ENCODE measurements at places on chromosomes 4 and X.

- DNase-seq: no peak
Observed at GRCh38 chr4:7333801-7334421, 100.8 kb downstream of the PSAPL1 start.

DNA sequence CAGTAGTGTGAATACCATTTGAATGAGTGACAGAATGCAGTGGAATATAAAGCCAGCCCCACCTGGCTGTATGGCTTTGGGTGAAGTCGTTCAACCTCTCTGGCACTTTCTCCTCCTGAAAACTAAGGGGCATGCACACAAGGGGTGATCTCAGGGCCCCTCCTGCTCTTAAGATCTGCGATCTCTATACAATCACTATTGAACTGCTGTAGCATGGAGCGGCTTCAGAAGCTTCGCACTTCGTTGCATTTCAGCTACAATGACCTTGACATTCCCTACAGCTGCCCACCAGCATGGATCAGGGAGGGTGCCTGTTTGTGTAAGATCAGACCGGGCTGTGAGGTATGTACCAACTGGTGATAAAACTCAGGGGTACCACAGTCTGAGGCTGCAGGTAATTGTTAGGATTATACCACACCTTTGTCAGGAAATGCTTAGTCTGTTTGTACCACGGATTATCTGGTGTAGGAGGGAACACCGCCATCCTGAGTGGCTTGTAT, 85.2 kb downstream of the AASDH start:
- no peak for DNase-seq

GRCh38 chrX:150032742-150033141, 94.5 kb upstream of the EOLA2 start:
- DNase-seq: no peak

DNA sequence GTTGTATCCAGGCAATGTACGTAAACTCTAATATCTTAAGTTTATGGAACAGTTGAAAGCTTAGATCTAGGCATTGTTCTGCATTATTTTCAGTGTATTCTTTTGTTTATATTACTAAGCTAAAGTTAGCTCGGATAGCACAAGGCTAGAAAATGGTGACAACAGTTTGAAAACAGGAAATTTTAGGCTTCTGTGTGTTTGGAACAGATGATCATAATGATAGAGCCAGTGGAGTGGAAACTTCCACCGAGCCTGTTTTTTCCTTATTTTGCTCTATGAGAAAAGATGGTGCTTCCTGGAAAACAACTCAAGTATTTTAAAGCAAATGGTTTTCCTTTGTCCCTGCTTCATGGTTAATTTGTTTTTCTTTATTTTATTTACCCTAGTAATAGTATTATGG, 70.8 kb downstream of the GAB1 start:
- peak; percentile 29 for DNase-seq

GRCh38 chrX:73812256-73812655, 249.3 kb downstream of the CHIC1 start:
- DNase-seq: no peak

DNA sequence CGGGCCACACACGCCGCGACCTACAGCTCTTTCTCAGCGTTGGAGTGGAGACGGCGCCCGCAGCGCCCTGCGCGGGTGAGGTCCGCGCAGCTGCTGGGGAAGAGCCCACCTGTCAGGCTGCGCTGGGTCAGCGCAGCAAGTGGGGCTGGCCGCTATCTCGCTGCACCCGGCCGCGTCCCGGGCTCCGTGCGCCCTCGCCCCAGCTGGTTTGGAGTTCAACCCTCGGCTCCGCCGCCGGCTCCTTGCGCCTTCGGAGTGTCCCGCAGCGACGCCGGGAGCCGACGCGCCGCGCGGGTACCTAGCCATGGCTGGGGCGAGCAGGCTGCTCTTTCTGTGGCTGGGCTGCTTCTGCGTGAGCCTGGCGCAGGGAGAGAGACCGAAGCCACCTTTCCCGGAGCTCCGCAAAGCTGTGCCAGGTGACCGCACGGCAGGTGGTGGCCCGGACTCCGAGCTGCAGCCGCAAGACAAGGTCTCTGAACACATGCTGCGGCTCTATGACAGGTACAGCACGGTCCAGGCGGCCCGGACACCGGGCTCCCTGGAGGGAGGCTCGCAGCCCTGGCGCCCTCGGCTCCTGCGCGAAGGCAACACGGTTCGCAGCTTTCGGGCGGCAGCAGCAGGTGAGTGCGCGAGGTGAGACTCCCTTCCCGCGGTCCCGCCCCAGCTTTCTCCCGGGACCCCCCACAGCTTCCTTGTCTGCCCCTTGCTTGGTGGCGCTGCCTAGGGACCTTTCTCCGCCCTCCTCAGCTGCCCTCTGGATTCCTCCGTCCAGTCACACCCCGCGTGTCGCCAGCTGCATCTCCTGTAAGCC, 678 bp downstream of the BMP3 start:
- no peak for DNase-seq

- DNase-seq: no peak
Observed at GRCh38 chrX:17414027-17414658, 39.1 kb downstream of the NHS start.

DNA sequence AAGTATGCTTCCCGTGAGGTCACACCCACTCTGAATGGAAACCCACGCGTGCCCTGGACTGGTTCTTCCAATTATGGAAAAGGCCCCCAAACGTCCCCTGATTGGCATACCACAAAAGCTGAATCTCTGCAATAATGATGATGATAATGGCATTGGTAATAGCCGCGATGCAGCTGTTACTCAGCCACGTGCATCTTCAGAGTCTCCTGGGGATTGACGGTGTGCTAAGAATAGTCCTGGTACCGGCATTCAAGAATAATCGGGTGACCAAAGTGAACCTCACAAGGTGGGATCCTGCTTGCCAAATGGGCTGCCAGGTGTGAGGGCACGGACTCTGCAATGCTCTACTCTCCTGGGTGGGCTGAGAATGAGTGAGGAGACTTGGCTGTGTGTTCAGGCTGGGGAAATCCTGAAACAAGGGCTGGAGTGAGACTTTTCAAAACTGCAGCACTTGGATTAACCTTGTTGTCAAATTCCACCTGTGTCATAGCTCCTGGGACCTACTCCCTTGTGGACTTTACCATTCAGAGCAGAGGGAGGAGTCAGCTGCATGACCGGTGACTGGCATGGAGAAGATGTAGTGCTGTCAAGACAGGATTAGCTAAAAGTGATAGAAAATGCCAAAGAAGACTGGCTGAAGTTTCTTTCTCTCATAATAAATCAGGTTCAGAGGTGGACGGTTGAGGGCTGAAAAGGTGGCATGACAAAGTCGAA, 615.4 kb downstream of the MID1IP1 start:
- DNase-seq: no peak

GRCh38 chr4:69497076-69497475, 1.4 kb upstream of the UGT2B4 start:
- no peak for DNase-seq

- no peak for DNase-seq
Observed at GRCh38 chr4:121952290-121952689, 430 bp upstream of the TRPC3 start.

- DNase-seq: no peak
Observed at GRCh38 chr4:14193601-14194000, 566.1 kb upstream of the BOD1L1 start.

DNA sequence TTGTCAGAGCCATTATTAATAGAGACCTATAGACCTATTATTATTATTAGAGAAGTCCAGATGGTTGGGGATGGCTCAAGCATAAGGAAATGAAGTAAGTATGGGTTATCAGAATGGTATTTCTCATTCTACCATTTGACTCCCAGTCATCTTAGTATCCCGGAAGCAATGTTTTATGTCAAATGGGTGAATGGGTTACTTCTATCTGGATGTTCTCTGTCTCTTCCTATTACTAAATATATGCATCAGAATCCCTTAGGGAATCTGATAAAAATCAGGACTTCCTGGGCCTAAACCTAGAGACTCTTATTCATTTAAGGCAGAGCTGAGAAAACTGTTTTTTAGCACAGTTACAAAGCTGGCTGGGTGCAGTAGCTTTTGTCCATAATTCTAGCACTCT, 149.9 kb downstream of the SLC10A7 start:
- DNase-seq: no peak

- no peak for DNase-seq
Observed at GRCh38 chr4:57490520-57491255, 380.5 kb upstream of the IGFBP7 start.

- no peak for DNase-seq
Observed at GRCh38 chr4:84220990-84221389, 278.1 kb downstream of the NKX6-1 start.

GRCh38 chr4:120667102-120667501, 255.4 kb downstream of the PRDM5 start:
- DNase-seq: no peak

- no peak for DNase-seq
Observed at GRCh38 chrX:110430293-110431076, 71.8 kb downstream of the RTL9 start.

DNA sequence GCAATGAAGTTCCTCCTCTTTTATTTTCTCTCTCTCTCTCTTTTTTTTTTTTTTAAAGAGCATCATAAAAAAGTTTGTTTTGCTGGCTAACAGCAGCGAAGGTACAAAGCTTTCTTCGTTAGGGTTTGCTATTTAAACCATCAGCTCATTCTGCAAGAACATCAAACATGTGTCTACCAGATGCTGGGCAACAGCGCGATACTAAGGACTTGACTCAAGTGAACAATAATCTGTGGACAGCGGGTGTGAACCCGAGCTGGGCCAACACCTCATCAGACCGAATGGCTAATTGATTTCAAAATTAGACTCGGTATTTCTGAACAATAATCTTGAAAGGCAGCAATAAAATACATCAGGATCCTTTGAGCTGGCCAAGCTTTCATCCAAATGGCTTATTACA, 246.4 kb downstream of the FBXO8 start:
- DNase-seq: no peak
